ENCODE measurements at places on chromosomes 5 and 9.

DNA sequence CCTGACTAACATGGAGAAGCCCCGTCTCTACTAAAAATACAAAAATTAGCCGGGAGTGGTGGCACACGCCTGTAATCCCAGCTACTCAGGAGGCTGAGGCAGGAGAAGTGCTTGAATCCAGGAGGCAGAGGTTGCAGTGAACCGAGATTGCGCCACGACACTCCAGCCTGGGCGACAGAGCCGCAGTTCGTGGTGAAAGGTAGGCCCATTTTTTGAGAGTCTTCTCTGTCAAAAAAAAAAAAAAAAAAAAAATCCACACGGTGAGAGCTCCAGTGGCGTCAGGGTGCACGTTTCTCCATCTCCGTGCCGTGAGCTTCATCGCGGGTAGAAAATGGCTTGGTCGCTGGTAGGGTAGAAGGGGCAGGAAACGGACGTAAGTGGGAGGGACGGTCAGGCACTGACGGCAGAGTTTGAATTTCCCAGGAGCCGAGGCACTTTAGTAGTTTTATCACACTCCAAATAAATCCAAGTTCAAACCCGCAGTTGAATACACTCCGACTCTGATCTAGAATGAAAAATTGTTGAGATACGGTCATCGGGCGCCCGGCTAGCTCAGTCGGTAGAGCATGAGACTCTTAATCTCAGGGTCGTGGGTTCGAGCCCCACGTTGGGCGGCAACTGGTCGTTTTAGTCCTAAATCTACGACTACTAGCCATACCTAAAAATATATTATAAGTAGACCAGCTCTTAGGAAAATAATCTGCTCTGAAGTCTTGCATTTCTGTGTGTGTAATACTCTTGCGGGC is 2.4 kb upstream of the TRIM7 start:
- DNase-seq: peak; percentile 71

DNA sequence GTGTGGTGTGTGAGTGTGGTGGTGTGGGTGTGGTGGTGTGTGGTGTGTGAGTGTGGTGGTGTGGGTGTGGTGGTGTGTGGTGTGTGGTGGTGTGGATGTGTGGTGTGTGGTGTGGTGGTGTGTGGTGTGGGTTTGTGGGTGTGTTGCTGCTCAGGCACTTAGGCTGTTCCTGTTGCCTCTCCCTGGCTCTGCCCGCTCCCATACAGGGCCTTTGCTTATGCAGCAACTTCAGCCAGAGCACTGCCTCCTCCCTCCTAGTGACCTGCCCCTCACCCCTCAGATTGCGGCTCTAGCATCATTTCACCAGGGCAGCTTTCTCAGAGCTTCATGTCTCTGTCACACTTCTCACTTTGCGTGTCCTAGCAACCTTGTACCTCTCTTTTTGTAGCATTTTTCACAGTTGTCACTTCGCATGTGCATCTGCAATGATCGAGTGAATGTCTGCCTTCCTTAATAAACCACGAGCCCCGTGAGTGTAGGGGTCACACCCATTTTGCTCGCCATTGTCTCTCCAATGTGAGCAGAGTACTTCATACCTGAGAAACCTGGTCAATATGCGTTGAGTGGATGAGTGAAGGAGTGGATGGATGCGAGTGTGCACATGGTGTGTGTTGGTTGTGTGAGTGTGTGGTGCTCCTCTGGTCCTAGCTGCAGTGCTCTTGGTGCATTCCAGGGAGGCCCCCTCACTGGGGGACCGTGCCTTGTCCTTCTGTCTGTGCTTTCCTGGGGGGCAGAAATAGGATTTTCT is 167.9 kb upstream of the PANK3 start:
- DNase-seq: no peak

DNA sequence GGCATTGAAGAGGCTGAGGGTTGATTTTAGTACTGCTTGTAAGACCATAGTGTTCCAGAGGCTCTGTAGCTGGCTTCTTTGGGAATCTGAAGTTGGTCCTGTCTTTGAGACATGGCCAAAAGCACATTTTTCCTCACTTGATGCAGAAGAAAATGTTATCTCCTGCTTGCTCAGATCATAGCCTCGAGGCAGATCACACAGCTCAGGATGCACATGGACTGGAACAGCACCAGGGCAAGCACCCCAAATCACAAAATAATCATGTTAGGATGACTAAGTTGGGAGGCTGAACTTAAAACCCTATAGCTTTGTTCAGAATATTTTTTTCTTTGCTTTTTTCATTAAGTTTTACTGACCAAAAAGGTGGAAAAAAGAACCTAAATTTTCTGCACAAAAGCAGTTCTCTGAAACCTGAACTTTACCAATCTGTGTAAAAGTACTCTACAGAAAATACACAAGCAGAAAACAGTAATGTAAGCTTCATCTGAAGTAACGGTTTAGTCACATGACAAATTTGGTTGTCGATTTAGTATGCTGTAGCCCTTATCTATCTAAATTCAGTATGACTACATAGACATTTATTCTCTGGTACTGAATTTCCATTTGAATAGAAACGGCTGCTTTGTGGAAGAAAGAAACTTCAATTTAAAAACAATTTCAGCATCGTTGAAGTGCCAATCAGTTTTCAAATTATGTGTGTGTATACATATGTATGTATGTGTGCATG is 3.4 kb downstream of the KLHL9 start:
- DNase-seq: no peak

DNA sequence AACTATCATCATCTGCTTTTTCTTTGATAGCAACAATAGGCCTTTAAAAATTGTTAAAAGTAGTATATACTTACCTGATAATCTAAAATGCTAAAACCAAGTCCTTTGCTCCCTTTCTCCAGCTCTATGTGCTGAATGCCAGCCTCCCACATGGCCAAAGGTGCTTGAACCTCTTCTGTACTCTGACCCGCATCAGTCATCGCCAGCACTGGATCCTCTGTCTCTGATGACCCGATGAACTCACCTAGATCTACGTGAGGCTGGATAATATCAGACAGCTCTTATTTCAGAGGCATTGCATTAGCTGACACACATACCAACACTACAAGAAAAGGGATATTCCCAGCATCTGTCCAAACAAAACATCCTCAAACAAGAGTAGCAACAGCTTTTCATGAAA is 89.5 kb downstream of the MPDZ start:
- no peak for DNase-seq

DNA sequence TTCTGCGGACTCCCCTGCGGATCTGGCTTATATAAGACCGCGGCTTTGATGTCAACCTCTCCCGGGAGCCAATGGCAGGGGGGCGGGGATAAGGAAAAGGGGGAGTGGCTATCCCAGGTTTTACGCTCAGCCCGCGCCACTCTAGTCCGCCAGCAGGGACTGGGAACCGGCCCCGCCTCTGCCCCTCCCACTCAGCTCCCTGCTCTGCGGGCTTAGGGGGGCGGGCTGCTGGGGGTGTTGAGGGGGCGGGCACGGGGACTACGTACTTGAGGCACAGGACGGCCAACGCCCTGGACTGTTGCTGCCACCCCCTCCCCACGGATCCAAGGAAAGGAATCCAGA is at the start of gene HAND1:
Gene HAND1 (minus strand): TSS at position 4 of the 342 bp plus-strand sequence. CDS start 219 bp downstream, outside the sequence.
- no peak for DNase-seq

DNA sequence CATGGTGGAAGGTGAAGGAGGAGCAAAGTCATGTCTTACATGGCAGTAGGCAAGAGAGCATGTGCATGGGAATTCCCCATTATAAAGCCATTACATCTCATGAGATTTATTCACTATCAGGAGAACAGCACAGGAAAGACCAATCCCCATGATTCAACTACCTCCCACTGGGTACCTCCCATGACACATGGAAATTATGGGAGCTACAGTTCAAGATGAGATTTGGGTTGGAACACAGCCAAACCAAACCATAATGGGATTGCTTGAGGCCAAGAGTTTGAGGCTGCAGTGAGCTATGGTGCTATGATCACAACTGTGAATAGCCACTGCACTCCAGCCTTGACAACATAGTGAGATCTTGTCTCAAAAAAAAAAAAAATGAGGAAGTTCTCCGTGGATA is 581.8 kb downstream of the TAF11L14 start:
- no peak for DNase-seq

DNA sequence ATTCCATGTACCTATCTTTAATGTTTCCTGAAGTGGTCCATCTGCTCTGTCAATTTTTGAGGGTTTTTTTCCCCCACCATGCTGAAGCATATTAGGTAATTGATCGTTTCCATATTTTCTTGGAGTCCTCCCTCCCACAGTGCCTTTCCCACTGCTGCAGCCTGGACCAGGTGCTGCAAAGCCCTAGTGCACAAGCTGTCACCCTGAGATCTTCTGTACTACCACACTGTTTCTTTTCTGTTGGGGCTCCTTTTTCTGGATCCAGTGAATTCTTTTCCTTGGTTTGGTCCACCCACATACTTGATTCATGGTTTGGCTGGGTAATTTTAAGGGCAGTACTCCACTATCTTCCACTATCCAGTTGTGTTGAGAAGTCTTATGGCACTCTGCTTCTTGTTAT is 30.9 kb upstream of the FAM169A start:
- no peak for DNase-seq
